ENCODE measurements at places on chromosomes 3 and 15.

GRCh38 chr3:26731843-26732242 lies 109.3 kb downstream of the LRRC3B start:
- DNase-seq, result no peak

GRCh38 chr15:48010316-48010715 lies 110.5 kb upstream of the SLC24A5 start:
- no peak for DNase-seq

GRCh38 chr3:134094491-134094890 lies 64.8 kb upstream of the SLCO2A1 start:
- DNase-seq, result no peak

DNA sequence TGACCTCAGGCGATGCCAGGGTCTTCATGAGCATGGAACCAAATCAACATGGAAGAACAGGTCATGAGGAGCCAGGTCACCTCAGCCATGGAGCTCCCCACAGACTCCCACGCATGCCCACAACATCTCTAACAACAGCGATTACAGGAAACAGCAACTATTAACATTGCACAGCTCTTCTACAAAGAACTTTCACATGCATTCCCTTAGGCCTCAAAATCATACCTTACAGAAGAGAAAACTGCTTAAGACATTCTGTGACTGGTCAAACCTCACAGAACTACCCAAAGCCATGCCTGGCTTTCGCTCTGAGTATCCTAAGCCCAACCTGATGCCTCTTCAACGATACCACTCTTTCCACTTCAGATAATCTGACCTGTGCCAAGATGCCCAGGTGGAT lies 117.8 kb downstream of the OXNAD1 start:
- DNase-seq, result no peak

GRCh38 chr15:70480196-70480856 lies 283.0 kb downstream of the UACA start:
- DNase-seq, result peak; percentile 82

GRCh38 chr3:14001136-14001535 lies 121.3 kb upstream of the WNT7A start:
- no peak for DNase-seq

Measured in activated effector memory CD4-positive, alpha-beta T cell treated with anti-CD3 and anti-CD28 coated beads, Interleukin-2, amount 50 U/mL, for 16 hours (primary cell).